NCI-H2081 treated with DMSO at 0.1 percent for 48 hours (cell line): ENCODE measurements at places on chromosomes 1 and 21.

DNA sequence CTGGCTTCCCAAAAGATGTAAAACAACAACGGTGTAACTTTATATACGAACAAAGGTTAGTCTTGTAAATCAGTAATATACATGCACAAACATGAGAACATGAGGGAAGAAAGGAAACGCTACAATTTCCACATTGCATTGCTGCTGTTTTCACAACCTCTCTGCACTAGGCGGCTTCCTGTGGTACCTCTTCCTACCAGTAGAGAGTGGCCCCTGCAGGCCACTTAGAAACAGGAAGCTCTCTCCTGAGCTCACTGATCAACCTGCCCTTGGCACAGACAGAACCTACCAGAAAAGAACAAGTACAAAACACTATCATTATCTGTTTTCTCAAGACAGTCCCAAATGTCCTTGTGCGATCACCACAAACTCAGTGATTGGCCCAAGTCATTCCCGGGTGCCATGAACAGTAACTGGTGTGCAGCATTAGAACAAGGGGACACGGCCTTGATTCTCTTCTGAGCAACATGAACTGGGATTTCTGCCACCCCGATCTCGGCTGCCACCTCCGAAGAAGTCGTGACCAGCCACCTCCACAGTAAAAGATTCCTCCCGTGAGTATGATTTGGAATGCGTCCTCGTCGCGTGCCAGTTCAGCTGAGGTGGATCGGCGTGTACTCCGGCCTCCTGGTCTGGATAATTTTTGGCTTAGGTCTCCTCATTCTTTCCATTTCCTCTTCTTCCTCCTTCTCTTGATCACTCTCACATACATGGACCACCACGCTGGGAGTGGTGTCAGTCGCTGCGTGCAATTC is 5.7 kb upstream of the KCNE1 start:
- DNase-seq, result no peak

GRCh38 chr1:164228928-164229327 is 330.1 kb upstream of the PBX1 start:
- no peak for DNase-seq

- DNase-seq, result no peak
These were observed 2.3 kb upstream of the ECE1 start for GRCh38 chr1:21292503-21292983.

GRCh38 chr1:212219679-212220463 is 65.3 kb upstream of the PPP2R5A start:
- DNase-seq, result no peak

- no peak for DNase-seq
These were observed 2.4 kb downstream of the SELE start for GRCh38 chr1:169731446-169731845.

- no peak for DNase-seq
These were observed 1.5 kb downstream of the ERI3 start for GRCh38 chr1:44353604-44354003.

GRCh38 chr21:32956061-32956656 is 69.6 kb upstream of the OLIG2 start:
- DNase-seq, result no peak

DNA sequence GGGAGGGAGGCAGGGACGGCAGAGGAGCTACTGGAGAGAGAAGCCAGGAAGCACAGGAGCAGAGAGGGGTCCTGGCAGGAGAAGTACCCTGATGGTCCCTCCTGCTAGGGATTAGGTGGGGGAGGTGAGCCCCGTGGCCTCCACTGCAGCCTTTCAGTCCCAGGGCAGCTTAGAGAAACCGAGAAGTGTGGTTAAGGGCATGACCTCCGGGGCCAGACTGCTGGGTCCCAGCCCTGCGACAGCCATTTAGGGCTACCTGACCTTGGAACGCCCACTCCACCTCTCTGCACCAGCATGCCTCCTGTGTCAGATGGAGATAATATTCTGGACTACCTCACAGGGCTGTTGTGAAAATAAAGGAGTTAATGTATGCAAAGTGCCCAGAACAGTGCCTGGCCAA is 47.4 kb downstream of the KCNN3 start:
- DNase-seq, result no peak

DNA sequence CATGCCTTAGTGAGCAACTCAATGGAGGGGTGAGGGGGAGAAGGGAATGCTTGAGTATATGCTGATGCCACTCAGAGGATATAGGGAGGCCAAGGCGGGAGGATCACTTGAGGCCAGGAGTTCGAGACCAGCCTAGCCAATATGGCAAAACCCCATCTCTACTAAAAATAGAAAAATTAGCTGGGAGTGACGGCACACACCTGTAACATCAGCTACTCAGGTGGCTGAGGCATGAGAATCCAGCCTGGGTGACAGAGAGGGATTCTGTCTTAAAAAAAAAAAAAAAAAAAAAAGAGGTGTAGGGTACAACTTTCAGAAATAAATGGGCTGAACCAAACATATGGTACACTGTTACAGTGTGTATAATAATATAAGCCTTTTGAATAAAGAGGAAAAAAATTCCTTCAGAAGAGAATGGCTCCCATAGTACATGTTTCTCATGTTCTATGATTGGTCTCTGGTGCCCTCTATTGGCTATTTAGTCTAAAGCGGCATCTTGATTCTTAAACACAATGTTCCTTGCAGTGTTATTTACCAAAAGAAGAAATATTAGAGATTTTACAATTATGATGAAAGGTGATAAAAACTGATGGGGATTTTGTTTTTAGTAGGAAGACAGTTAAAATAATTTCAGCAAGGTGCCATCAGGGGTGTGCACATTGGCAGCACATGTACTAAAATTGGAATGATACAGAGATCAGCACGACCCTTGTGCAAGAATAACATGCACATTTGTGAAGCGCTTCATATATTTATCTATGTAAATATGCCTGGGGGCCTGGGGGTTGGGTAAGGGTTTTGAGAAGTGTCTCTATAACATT is 109.8 kb downstream of the PATJ start:
- no peak for DNase-seq

- peak; percentile 79 for DNase-seq
These were observed 114.8 kb upstream of the DPYD start for GRCh38 chr1:98035602-98036002.

DNA sequence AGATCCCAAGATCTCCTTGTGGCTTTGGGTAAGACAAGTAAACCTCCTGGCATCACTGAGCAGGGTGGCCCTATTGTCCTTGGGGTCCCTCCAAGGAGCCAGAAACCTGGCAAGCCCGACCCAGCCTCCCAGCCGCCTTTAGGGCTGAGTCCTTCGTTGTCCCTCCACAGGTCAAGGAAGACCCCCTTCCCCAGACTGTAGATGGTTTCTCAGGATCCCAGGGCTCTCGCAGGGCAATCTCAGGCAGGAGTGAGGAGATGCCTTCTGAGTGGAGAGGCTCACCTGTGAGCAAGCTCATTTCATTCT is 71.6 kb upstream of the CSF3R start:
- DNase-seq, result no peak

DNA sequence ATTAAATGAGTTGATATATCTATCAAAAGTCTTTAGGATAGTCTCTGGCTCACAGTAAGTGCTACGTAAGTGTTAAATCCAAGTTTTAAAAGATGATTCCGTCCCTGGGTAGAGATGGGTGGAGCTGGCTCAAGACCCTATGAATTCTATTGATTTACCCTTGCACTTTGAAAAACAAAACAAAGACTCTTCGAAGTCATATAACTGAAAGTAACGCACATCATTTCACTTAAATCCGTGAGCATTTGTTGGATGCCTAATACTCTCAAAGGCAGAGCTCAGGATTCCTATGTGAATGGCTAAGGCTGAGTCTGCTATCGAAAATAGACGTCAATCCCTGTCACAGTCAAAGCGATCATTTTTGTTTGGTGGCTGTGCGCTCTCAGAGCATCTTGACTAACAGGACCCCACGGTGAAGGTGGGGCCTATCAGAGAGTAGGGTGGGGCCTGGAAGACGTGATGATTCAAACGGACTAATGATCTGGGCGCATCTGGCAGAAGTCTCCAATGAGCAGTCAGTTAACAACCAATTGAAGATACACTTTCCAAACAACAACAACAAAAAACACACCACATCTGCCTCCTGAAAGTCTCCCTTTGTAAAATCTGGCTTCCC is 1.2 kb upstream of the NUCKS1 start:
- no peak for DNase-seq

DNA sequence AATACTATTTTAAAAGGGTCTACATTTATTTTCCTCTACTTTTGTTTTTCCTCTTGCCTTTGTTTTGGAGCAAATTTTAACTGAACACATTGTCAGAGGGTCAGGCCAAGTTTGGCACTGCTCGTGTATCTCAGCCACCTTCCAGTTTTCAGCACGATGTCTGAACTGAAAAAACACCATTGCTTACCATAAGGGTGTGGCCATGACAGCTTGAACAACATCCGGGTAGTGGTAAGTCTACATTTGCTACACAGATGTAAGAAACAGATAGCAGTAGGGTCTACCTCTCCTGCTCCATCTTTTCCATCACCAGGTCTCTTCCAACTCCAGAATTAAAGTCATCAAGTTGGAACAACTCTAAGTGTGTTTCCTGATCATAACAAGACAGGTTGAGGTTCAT is 4.2 kb downstream of the HIVEP3 start:
- DNase-seq, result no peak

GRCh38 chr1:59219916-59220315 is 77.0 kb upstream of the FGGY start:
- no peak for DNase-seq

- no peak for DNase-seq
These were observed 133.4 kb downstream of the PBX1 start for GRCh38 chr1:164692420-164692819.

GRCh38 chr1:67635055-67635809 is 49.8 kb upstream of the GADD45A start:
- no peak for DNase-seq

DNA sequence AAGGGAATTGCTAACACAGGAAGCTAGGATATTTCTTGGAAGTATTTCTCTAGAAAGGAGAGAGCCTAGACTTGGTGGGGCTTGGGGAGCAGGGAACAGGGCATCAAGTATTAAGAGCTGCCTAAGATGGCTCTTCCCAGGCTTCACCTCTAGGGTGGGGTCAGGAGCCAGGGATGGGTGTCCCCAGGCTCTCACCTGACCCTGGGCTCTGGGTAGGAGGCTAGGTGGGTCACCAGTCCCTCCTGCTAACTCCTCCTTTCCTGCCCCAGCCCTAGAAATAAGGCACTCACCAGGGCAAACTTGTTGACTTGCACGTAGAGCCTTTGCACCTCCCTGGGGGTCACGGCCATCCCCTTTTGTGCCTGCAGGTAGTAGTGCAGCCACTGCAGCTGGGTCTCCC is 15.0 kb downstream of the ETNK2 start:
- DNase-seq, result no peak

DNA sequence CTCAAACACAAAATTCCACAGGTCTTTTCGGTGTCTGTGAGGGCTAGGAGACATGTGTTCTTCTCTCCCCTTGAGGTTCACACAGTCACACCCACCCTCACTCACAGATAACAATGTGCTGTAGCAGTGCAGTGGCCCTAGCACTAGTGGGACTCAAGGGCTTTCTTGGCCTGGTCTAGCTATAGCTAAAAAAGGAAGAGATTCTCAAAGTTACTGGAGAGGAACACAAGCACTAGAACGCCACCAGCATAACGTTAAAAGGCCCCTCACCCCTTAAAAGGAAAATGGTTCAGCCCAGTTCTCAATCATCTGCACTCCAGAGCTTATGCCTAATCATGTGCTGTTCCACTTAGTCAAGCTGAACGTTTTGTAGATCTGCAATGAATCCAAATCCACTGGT is 39.5 kb downstream of the RGS8 start:
- no peak for DNase-seq

DNA sequence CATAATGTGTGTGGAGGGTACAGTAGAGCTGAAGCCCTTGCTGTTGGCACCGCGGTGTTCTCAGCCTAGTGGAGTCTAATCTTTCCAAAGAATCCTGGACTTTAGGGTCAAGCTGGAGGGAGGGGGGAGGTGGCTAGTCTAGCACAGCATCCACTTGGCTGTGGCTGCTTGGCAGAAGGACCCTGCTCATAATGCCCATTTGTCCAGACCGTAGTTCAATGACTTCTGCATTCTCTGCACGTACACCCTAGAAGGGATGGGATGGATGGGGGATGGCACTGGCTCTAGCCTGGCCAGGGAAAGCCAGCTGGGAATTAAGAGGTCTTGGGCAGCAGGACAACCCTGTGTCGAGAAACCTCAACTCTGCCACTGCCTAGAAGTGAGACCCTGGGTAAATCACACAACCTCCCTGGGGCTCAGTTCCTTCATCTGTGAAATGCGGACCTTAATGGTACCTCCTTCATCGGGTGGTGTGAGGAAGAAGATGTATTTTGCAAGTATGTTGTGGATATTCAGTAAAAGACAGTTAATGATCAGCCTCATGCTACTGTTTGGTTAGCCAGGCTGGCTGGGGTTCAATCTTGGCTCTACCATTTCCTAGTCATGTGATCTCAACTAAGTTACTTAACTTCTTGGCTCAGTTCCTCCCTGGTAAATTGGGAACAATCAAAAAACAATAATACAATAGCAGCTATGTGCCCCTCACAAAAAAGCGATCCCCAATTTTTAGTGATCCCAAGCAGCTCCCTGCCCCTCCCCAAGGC is 27.2 kb upstream of the CLIC4 start:
- DNase-seq, result no peak

GRCh38 chr1:32939655-32940371 is 24.8 kb downstream of the RNF19B start:
- DNase-seq, result no peak

DNA sequence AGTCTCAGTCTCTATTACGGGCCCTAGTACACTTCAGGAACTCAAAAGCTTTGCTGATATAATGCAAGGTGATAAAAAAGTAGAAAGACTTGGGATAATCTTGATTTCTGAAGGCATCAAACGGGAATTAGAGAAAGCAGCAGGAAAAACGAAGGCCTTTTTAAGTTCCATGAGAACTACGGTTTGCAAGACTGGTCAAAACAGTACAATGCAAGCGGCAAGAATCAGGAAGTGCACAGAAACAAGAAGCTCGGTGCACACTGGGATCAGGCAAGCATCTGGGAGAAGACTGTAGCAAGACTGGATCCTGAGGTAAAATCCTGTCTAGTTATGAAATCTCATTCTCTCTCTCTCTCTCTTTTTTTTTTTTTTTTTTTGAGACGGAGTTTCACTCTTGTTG is 28.6 kb downstream of the NTMT2 start:
- no peak for DNase-seq

- DNase-seq, result peak; percentile 44
These were observed 2.8 kb upstream of the IGSF8 start for GRCh38 chr1:160101037-160101716.

DNA sequence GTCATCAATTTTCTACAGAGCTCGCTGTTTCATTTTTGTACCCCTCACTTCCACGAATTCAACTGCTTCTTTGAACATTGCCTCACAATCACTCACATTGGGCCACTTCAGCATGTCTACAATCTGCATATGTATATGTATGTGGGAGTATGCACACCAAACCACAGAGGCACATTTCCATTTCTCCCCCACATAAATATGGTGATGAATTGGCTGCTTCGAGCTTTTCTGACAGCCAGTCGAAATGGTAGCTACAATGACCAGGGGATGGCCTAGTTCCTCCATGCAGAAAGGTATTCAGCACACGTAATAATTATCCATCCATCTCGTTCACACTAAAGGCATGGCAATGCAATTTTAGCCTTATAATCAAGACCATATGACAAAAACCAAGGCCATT is 229.6 kb upstream of the ESRRG start:
- DNase-seq, result no peak
